ENCODE measurements at places on chromosomes 2 and 18.

- no peak for DNase-seq
Observed at GRCh38 chr2:226885769-226886435, 50.0 kb downstream of the RHBDD1 start.

GRCh38 chr18:4256766-4257417, 198.2 kb downstream of the DLGAP1 start:
- no peak for DNase-seq

DNA sequence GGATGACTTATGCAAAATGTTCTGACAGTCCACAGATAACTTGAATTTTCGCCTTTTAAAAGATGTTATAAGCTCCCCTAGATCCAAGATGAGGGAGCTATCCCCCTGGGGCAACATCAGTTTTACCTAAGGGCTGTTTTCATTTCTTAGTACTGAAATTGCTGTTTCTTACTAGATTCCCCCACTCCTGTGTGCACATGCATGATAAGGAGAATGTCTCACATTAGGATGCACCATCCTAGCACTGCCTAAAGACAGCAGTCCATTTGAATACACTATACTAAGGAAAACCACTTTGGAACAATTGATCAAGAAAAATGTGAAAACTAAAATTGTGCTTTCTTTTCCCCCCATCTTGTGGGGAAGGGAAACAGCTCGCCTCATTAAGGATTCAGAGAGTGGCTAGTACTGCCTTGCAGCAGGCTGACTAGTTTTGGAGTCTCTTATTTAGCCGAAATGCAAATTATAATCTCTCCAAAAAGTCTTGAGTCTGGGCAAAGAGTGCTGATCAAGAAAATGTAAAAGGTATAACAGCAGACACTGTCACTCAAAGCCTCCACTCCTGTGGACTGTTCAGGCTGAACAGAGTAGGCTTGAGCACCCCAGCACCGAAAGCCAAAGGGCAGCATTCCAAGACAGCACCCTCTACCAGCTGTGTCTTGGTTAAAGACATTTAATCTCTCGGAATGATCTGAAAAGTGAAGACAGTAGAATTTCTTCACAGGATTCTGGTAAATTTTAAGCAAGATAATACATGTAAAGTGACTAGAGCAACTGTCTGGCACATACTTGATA, 65.0 kb downstream of the ZNF385B start:
- no peak for DNase-seq

GRCh38 chr2:63842149-63843061, 709 bp downstream of the UGP2 start:
- DNase-seq = no peak

DNA sequence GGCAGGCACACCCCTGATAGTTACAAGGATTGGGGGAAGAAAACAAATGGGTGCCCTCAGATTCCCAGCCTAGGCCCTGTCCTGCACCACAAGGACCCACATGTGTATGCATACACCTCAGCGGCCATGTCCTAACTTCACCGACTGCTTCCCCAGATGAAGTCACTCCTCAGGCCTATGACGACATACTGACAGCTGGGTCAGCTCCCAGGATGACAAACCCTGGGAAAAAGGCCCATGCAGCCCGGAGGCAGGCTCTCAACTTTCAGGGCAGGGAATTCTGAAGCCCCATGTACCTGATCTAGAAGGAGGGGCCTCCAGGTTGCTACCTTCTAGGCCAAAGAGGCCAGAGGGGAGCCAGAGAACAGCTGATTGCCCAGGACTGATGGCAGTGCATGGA, 11.0 kb upstream of the PLEKHM3 start:
- DNase-seq = no peak

GRCh38 chr2:189609423-189609816, 28.8 kb upstream of the SLC40A1 start:
- no peak for DNase-seq

DNA sequence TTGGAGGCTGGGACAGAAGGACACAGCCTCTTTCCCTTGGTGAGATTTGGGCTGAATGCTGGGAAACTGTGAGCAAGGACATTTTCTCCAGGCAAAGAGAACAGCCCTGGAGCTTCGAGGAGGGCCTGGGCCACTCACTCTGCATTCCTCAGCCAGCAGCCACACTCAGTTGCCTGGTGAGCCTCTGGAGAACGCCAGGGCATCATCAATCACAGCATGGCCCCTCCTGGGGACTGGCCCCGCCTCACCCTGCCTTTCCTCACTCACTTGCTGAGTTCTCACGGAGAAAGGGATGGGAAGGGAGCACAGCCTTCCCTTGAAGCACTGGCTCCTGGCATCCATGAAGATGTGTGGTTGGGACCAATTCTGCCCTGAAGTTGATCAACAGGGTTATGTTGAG, 55.0 kb downstream of the APOB start:
- DNase-seq = no peak

DNA sequence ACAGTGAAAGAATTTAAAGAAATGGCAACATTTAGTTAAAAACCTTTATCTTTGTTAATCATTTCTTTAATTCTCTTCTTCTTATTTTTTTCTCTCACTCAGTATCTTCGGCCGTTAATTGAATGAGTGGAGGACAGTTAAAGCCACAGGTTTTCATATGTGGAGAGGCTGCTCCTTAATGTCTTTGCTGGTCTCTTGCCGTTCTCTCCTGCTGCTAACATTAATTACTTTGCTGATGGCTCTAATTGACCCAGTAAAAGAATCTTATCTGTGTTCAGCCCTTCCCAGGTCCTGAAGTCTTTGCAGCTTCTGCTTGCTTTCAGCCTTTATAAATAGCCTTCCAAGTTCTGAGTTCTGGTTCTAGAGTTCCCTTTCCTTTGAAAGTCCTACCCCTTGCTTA, 77.1 kb downstream of the ADAM23 start:
- DNase-seq = no peak
